Activated T-cell treated with anti-CD3 and anti-CD28 coated beads for 4 hours (primary cell): ENCODE measurements at places on chromosomes 6 and 20.

- DNase-seq, result no peak
Observed at GRCh38 chr6:158756977-158757752, 62.0 kb downstream of the EZR start.

DNA sequence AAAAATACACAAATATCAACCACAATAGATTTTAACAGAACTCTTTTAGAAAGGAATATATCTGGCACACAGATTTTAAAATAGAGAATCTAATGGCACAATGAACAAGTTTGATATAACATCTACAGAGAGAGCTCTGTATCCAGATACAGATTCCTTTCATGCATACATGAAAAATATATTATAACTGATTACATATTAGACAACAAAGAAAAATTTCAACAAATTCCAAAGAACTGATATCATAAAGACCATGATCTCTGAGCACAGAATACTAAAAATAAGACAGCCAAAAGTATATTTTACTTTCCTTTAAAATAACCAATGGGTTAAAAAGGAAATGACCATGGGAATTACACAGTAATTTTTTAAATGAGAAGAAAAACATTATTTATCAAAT lies 74.1 kb upstream of the MAP7 start:
- no peak for DNase-seq

GRCh38 chr20:46119028-46119546 lies 973 bp downstream of the CD40 start:
- no peak for DNase-seq

- no peak for DNase-seq
Observed at GRCh38 chr20:63402181-63402859, 41.2 kb upstream of the CHRNA4 start.

- DNase-seq, result no peak
Observed at GRCh38 chr20:54643761-54644160, 168.4 kb downstream of the DOK5 start.

DNA sequence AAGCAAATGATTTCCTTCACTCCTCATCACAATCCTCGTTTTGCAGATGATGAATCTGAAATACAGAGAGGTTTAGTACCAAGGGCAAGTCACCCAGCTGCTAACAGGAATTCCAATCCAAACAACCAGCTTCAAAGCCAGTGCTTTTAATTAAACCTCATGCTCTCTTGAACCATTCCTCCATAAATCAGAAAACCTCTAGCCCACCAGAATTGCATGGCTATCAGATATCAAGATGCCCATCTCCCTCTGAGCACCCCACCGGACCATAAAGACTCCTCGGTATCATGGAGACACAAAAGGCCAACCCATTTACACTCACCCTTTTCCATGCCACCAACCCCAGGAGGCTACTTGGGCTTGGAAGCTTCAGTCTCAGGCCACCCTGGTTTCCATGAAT lies 46.0 kb downstream of the TFAP2A start:
- no peak for DNase-seq

- no peak for DNase-seq
Observed at GRCh38 chr6:36636687-36637418, 41.7 kb upstream of the CDKN1A start.

DNA sequence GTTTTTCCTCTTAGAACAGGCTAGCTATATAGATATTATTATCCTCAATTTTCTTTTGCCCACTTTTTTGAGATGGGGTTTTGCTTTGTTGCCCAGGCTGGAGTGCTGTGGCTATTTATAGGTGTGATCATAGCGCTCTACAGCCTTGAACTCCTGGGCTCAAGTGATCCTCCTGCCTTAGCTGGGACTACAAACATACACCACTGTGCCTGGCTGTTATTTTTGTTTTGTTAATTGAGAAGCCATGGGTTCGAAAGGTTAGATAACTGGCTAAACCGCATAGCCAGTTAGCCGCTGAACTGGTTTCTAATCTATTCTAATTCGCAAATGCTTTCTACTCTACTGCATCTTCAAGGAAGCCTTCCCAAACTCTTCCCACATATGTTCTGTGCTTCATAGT lies 425.8 kb downstream of the CDKAL1 start:
- no peak for DNase-seq

GRCh38 chr20:53174454-53174853 lies 202.3 kb downstream of the TSHZ2 start:
- no peak for DNase-seq

DNA sequence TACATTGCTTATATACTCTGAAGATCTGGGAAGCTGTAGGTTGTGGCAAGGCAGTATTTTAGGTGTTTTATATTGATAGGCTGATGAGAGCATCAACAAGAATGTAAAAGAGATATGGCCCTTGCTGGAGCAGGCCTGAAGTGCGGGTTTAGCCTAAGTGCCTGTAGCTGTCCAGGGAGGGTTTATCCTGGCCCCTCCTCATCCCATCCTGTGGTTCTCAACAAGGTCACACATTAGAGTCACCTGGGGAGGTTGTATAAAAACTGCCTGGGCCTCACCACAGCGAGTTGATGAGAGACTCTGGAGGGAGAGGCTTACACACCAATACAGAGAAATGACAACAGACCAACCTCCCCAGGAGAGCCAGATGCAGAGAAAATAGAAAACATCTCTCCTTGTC lies 48.4 kb downstream of the LYRM2 start:
- DNase-seq, result no peak
